ENCODE measurements at places on chromosomes 2 and 18.
A peak's percentile ranks its signal among the peaks of the same experiment; 100 is the strongest.

DNA sequence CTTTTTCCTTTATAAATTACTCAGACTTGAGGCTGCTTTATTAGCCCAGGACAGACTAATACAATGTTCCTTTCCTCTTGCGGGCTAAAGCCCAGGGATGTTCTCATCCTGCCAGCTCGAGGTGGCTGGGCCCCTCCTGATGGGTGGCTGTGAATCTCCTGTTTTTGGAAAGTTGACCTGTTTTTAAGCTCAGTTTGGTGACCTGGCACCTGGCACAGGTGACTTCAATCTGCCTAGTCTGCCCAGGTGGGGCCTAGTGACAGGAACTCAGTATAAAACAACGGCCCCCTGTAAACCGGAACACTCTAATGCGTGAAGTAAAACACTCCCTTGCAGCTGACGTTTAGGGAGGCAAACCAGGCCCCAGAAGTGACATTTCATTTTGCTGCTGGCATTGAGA is 92.7 kb upstream of the SNTG2 start:
- DNase-seq: no peak

GRCh38 chr18:8762968-8763367 is 57.6 kb downstream of the MTCL1 start:
- DNase-seq: no peak

DNA sequence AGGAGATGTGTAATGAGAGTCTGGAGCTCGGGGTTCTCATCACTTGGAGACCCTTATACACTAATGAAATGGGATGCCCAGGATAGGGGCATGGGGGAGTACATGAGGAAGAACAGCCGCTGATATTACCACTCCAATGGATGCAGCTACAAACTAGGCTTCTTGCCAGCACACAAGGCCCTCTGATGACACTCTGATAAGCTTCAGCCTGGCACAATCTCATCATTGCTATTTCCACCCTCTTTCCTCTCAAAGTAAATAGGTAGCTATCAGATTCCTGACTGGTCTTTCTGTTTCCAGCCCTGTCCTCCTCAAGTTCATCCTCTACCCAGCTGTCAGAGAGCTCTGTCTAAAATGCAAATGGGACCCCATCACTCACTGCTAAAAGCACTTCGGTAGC is 103.0 kb downstream of the GPR39 start:
- no peak for DNase-seq

DNA sequence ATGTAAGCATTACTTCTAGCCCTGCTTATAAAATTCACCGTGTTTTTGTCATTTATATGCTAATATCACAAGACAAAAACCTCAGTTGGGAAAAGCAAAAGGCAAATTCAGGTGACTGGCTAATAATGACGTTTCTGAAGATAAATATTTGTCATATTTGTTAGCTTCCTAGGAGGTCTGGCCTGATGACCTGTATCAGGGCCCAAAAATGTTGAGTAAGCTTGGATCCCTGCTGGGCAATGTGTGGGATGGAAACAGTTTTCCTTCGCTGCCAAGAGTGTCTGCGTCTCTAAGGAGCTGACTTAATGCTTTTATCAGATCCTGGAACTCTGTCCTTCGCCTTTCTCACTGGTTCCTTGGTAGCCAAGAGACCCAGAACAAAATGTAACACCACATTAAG is 230.1 kb upstream of the PXDN start:
- no peak for DNase-seq

- DNase-seq: no peak
Observed at GRCh38 chr2:31188131-31188530, 29.2 kb downstream of the CAPN14 start.

DNA sequence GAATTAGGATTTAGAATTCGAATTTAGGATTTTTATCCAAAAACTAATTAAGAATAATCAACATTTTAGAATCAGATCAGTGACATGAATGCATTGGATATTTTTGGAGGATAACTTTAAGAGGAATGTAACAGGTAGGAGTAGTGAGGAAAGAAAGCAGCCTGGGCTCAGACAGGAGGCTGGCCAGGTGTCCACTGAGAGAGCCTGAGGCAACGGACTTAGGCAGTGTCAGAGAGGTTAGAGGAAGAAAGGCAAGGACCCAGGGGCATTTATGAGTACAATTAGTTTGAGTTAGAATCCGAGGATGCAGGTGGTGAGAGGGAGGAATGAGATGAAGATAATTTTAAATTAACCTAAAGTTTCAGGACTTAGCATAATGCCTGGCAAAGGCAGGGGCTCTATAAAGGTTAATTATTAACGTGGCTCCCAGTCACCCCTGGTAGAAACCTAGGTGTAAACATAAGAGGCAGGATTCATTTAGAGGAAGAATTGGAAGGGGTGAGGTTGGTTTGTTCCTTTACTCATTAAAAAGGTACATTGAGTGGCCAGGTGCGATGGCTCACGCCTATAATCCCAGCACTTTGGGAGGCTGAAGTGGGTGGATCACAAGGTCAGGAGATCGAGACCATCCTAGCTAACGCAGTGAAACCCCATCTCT is 507.1 kb downstream of the TMEM182 start:
- DNase-seq: no peak

DNA sequence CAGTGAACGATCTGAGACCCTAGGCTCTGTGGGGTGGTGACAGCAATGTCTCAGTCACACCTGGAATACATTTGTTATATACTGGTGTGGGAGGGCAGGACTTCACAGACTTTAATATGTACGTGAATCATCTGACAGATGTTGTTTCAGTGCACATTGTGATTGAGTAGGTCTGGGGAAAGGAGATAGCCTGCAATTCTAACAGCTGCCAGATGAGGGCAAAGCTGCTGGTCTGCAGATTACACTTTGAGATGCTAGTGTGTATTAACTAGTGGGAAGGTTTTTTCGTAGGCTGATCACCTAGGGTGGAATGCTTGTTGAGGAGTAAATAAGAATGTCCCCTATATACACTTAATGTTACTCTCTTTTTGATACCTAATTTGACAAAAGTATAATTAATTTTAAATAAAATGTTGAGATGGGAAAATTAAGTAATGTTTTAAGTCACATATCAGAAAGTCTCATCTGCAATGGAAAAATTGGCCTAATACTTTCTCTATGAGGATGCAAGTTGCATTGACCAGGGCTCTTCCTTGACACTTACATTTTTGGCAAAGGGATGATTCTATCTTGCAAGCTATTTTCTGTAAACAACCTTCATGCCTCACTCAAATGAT is 496.9 kb upstream of the HNMT start:
- DNase-seq: peak; percentile 45

DNA sequence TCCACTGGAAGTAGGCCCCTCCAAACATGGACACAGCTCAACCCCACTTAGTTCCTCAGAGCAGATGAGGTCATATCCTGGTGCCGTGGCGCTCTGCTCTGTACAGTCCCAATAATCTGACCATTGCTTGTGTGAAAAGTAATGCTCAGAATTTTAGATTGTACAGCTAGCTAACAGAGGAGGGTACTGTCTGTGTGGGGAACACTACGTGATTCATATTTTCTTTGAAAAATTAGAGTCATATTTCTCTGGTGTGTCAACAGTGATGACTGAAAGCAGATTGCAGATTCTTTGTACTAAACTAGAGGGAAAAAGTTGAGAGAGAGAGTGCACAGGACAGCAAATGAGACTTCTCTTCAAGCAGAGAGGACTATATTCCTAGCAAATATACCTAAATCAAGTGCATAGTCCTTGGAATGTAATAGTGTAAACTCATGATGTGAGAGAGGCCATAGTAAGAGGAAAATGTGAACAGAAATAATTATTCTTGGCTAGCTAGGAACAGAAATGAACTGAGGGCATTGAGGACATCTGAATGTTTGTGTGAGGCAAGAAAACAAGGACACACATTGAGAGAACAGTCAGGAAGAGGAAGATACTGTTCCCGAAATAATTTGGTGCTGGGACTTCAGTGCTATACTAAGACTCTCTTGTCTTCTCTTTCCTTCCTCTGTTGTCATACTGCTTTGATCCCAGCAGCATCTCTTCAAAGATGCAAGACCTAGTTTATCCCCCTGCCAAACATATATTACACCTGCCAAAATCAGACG is 157.0 kb upstream of the RND3 start:
- DNase-seq: no peak

GRCh38 chr2:10079870-10080535 is at the start of gene CYS1:
Gene CYS1 (minus strand): TSS chr2:10080411. CDS start chr2:10080223, 188 bp downstream.
- no peak for DNase-seq

DNA sequence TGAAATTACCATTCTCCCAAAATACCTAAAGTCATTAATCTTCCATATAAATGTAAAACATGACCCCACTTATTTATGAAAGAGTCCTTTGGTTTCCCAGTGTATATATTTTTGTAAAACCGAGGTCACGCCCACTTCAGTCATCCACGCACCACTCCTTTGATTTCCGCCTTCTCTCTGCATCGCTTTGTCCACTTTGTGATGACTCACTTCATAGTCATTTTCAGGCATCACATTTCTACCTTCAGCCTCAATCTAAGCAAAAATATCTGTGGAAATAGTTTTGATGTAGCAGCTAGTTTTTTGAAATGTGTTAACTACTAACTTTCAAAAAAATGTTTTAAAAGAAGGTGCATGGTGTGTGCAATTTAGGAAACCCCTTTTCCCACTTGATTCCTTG is 793.5 kb upstream of the SOX11 start:
- DNase-seq: no peak

- DNase-seq: no peak
Observed at GRCh38 chr2:101197215-101197745, 46.1 kb upstream of the TBC1D8 start.

GRCh38 chr2:232973796-232974195 is 39.3 kb downstream of the NGEF start:
- no peak for DNase-seq

DNA sequence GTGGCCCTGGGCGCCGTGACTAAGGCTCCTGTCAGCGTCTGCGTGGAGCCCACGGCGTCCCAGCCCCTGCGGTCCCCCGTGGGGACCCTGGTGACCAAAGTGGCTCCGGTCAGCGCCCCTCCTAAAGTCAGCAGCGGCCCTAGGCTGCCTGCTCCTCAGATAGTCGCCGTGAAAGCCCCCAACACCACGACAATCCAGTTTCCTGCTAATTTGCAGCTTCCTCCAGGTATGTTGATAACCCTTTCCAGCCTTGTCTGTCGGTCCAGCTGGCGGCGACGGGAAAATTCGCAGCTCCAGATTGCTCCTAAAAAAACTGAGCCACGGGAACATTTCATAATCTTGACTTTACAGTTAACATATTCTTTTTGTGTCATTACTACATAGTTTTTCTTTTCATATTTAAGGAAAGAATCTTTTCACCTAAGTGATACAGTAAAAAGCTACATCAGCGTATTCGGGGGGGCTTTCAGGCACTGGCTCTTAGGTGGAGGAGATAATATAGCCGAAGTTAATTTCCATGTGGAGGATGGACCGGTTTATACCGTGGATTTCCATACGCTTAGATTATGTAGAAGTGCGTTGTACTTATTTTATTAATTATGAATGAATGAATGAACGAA is 916 bp downstream of the TAF4B start:
- DNase-seq: no peak

- DNase-seq: no peak
Observed at GRCh38 chr2:134782792-134783191, 55.6 kb upstream of the ACMSD start.

DNA sequence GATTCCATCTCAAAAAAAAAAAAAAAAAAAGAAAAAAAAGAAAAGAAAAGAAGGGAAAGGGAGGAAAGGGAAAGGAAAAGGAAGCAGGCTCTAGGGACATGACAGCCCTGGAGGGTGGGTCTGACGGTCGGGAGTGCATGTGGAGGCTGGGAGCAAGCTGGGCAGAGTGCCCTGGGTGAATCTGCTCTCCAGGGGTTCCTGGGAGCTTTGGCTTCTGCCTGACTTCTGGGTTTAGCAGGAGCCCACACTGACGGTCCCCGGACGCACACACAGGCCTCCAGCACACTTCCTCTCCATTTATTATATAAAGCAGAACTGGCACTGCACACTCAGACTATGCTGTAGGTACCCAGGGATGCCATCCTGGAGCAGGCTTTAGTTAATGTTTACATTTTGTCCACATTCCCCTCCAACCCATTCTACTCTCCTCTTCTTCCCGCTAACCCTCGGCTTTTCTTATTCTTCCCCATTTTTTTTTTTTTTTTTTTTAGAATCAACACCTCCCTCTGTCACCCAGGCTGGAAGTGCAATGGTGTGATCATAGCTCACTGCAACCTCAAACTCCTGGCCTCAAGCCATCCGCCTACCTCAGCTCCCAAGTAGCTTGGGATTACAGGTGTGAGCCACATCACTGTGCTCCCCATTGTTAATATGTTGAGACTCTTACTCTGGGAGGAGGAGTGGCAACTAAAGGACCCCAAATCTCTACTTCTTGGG is 151.1 kb upstream of the SLC1A4 start:
- no peak for DNase-seq

GRCh38 chr2:32641180-32641579 is 13.3 kb downstream of the TTC27 start:
- no peak for DNase-seq

DNA sequence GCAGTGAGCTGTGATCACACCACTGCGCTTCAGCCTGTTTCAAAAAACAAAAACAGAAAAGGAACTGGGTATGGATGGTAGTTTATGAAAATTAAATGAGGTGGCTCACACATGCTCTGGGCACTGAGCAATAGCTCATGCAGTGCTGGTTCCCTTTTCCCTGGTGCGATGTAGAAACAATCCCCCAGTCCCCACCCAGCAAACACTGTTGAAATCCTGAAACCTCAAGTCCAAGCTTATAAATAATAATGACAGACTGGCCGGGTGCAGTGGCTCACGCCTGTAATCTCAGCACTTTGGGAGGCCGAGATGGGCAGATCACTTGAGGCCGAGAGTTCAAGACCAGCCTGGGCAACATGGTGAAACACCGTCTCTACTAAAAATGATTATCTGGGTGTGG is 55.4 kb upstream of the SMAD2 start:
- DNase-seq: no peak

DNA sequence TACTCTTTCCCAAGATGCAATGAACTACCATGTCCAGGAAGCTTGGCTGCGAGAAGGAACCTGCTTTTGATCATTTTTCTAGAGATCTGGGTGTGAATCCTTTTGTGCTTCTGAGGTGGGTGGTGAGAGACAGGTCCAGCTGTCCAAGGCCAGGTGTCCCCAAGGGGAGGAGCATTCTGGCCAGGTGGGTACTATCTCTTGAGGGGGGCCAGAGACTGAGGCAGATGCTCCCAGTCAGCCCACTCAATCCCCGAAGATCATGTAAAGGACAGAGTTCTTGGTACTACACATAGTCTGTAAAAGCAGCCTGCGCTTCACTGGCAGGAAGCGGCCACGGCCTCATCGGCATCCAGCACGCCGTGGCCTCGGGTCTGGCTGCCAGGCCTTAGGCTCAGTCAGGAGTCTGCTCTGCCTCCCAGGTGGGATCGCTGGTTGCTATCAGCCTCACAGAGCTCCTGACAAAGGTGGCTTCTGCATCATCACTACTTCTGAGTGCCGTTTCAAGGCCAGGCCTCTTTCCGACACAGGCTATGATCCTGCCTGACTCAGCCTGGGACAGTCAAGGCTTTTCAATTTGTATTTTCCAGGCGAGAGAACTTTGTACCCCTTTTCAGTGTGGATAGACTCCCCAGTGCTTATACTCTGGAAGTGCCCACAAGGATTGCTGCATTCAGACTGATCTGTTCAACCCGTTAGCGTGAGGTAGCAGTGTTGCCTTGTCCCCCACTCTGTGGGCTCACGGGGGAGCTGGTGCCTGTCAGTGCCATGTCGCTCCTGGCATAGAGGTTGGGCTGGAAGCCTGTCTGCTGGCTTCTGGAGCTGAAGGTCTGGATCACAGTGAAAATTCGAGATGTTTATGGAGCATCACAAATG is 29.1 kb downstream of the STK25 start:
- no peak for DNase-seq

Measured in iPS DF 6.9 (cell line).